ENCODE measurements at places on chromosomes 5 and 9.

DNA sequence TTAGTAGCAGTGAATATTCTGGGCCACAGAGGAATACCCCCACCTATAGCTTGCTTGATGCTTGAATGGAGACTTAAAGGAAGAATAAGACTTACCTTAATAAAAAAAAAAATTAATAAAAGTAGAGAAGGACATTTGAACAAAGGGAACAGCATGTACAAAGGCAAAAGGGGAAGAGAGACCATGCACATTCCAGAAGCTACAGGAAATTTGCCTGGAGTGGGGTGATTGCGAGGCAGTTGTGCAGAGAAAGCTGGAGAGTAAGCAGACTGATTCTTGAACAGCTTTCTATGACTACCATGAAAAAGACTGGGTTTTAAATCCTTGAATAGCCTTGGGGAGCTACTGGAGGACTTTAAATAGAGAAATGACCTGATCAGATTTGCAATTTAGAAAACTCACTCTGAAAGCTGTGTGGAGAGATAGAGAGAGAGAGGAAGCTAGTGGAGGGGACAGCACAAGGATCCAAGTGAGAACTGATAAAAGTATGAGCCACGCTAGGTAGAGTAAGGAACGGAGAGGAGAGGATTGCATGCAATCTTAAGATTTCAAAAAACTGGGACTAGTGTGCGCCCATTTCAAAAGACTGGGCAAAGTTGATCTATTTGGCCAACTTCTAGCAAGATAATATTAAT lies 12.5 kb upstream of the SSBP2 start:
- DNase-seq: no peak

DNA sequence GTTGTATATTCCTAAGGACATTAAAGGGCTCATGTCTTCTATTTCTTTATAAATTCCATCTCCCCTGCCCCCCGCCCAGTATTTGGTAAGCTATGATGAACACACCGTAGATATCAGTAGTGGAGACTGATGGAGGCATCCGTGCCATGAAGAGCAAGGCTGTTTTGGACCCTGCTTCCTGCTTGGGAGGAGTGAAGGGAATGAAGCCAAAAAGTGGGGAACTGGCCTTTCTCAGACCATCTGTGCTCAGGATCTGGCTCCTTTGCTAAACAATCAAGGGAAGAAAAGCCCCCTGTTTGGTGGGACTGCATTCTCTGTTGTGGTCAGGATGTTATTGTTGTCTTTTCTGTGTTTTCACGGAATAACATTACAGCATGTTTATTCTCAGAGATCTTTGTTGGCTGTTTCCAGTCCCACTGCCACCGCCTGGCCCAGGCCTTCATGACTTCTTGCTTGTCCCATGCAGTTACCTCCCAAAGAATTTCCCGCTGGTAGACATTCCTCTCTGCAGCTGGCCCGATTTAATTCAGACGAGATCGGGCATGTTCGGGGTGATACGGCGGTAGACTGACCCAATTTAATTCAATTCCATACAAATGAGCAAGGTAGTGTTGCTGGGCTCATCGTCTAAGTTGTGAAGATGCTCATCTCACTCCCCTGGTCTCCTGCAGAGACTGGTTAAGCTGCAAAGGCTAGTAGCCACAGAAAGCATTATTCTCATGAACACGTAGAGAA lies 31.4 kb upstream of the ANKH start:
- DNase-seq: no peak

- DNase-seq: peak; percentile 40
Measured at GRCh38 chr9:96383165-96383942, at the start of gene SLC35D2. Gene SLC35D2 (minus strand): TSS chr9:96383711. CDS start chr9:96383634, 77 bp downstream.

- no peak for DNase-seq
Measured at GRCh38 chr5:14881826-14882225, 10.2 kb upstream of the ANKH start.

DNA sequence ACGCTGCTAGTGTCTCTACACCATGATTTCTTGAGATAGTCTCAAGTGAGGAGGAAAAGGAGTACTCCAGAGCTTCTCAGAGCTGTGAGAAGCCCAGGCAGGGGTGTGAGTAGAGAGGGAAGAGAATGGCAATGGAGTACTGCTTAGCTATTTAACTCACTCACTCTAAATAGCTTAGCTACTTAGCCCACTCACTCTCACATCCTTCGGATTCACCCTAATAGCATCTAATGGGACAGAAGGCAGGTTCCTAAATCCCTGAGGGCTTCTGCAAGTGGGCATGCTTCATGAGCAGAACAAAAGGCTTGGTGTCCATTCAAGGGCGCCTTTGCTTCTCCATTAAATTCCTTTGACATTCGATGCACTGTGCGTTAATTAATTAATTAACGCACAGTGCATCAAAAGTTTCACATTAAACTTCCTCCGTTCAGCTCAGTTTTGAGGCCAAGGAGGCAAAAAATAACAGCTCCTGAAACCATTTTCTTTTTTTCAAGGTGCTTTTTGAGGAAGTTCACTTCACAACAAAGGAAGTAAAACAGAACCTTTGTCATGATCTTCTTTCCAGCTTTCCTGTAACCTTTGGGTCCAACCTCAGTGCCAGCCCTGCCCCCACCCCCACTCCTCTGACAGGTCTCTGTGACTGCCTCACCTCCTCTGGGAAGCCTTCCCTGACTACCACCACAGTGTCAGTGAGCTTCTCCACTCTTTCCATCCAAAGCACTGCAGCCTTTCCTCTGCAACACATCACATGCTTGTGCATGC lies 294.0 kb downstream of the SEC61B start:
- no peak for DNase-seq

DNA sequence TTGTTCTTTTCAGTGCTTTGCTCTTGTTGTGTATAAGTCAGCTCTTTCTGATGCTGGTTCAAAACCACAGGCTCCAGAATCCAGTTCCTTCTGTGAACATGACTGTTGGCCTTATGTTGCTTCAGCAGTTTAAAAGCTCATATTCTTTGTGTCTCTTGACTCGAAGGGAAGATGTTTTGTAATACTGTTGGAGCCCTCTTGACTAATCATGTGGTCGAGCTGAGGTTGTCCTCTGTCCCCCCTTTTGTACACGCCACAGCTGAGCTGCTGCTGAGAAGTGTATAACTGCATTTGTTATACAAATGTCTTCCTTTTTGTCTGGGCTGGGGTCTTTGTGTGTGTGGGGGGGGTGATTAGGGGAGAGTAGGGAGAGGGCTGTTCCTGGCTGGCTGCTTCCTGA lies 35.8 kb downstream of the SLC36A1 start:
- DNase-seq: peak; percentile 60

- no peak for DNase-seq
Measured at GRCh38 chr9:123418052-123418430, 62.0 kb downstream of the CRB2 start.

DNA sequence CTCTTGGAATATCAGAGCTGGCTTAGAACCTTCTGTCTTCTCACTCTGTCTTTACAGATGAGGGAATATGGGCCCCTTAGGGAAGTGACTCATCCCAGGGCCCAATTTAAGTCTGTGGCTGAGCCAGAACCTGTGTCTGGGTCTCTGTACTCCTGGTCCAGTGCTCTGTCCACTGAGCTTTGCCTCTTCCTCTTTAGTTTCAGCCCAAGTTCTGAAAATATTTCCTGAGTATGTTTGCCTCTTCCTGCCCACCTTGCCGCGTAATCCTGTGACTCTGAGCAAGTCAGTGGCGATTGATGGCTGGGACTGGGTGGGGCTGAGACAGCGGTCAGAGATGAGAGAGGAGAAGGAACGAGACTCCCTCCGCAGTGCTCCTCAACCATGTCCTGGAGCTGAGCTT lies 7.8 kb downstream of the IER5L start:
- no peak for DNase-seq

- no peak for DNase-seq
Measured at GRCh38 chr5:104702212-104702611, 1139.6 kb upstream of the NUDT12 start.

DNA sequence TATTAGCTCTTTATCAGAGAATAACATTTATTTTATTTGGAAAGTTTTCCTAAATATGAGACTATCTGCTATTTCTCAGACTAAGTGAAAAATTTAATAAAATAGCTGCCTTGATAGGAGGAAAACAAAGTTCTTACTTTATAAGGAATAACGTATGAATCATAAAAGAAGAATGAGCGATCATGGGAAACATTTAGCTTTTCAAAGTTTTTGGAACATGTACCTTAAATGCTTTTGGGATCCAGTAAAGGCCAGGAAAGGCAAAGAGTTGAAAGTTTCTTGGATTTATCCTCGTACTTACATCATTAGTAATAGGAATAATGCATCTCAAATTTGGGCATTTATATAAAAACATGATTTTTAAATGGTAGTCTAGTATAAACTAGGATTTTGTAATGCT lies 19.4 kb downstream of the OGN start:
- no peak for DNase-seq

DNA sequence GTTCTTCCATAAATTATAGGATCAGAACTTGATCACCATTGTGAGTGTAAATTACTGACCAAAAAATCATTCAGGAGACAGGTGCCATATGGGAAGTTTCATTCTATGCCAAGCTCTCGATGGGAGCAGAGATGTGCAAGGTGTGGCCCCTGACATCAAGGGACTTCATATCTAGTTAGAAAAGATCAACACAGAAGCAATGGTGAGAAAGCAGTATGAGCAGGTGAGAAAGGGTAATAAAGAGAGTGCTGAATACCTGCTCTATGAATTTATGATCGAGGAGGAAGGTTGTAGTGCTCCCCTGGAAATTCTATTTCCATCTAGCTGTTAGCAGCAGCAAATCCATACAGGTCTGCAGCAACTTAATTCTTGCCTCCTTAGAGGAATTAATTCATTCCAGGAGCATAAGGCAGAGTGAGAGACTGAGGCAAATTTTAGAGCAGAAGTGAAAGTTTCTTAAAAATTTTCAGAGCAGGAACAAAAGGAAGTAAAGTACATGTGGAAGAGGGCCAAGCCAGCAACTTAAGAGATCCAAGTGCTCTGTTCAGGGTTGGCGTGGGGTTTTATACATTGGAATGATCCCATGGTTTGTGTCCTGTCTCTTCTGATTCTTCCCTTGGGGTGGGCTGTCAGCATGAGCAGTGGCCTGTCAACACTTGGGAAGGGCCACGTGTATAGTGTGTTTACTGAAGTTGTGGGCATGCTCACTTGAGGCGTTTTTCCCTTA lies 181.8 kb downstream of the SAXO1 start:
- no peak for DNase-seq

GRCh38 chr9:92592946-92593861 lies 57.4 kb upstream of the ECM2 start:
- DNase-seq: no peak
